Vein endothelial cell (primary cell): ENCODE measurements at places on chromosomes 12 and 14. TPM values are rescaled to one million over a fixed set of nuclear protein-coding genes. Genes with fewer than 3 reads are reported as not detected.

Gene OR4K5
- total RNA-seq, result not detected in 2 replicates

Gene OTX2
- not detected in 2 replicates for total RNA-seq

Gene PMEL
- 1.3 and 2.1 TPM in 2 replicates for total RNA-seq

Gene NOVA1
- total RNA-seq, result 0.86 and 1.3 TPM in 2 replicates

Gene SLC10A1
- not detected in 2 replicates for total RNA-seq

Gene TMEM132D
- total RNA-seq, result not detected in 2 replicates

Gene KLRC1
- not detected in 2 replicates for total RNA-seq

Gene TXNDC16
- total RNA-seq, result 2.3 and 3.0 TPM in 2 replicates

Gene SLCO1B3
- not detected in 2 replicates for total RNA-seq

Gene AQP5
- 0.29 TPM in 1 of 2 replicates, not detected in the other for total RNA-seq

Gene RNU4-1
- total RNA-seq, result under 0.01 TPM in 2 replicates

Gene SRSF5
- total RNA-seq, result 143 and 154 TPM in 2 replicates

Gene NKX2-1
- total RNA-seq, result not detected in 2 replicates

Gene TMEM30B
- total RNA-seq, result 0.19 and 0.33 TPM in 2 replicates

Gene NINJ2
- 0.38 and 1.6 TPM in 2 replicates for total RNA-seq

Gene SLC25A47
- 0.10 and 0.33 TPM in 2 replicates for total RNA-seq

Gene CLEC4C
- total RNA-seq, result not detected in 2 replicates

Gene MNAT1
- 58.8 and 77.4 TPM in 2 replicates for total RNA-seq

Gene GRIP1
- total RNA-seq, result under 0.01 and 0.10 TPM in 2 replicates

Gene HHIPL1
- 2.9 and 3.3 TPM in 2 replicates for total RNA-seq

Gene PIP4P1
- total RNA-seq, result 25.8 and 26.1 TPM in 2 replicates

Gene SLC5A8
- total RNA-seq, result not detected in 2 replicates

Gene ANKS1B
- total RNA-seq, result 0.48 and 0.65 TPM in 2 replicates

Gene GALNT8
- 0.19 and 0.33 TPM in 2 replicates for total RNA-seq

Gene MTA1
- total RNA-seq, result 78.7 and 121 TPM in 2 replicates

Gene KCNA5
- total RNA-seq, result not detected in 2 replicates

Gene SPRYD3
- 23.0 and 28.7 TPM in 2 replicates for total RNA-seq

Gene NTS
- not detected in 2 replicates for total RNA-seq

Gene SOX5
- 1.5 and 2.6 TPM in 2 replicates for total RNA-seq

Gene ATP5F1B
- total RNA-seq, result 493 and 570 TPM in 2 replicates

Gene STYK1
- 12.3 and 14.7 TPM in 2 replicates for total RNA-seq
